ENCODE measurements at places on chromosomes 16 and 17.

DNA sequence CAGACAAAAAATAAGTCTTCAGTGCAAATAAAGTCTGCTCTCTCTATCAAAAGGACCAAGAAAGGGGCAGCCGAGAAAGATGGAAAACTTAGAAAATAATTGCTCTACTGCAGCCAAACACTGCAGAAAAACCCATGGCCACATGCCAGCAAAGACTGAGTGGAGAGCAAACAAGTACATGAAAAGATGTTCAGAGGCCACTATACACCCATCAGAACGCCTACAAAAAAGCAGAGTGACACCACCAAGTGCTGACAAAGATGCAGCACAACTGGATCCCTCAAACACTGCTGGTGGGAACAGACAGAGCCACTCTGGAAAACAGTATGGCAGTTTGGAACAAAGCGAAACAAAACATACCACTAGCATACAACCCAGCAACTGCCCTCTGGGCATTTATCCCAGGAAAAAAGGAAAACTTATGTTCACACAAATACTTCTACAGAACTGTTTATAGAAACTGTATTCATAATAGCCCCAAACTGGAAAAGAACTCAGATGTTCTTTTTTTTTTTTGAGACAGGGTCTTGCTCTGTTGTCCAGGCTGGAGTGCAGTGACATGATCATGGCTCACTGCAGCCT, 36.7 kb downstream of the KIAA0753 start:
- DNase-seq, result no peak

GRCh38 chr16:12508054-12508453, 295.6 kb downstream of the CPPED1 start:
- no peak for DNase-seq

- DNase-seq, result no peak
Measured at GRCh38 chr17:62714016-62714777, 86.7 kb downstream of the MRC2 start.

GRCh38 chr16:54585998-54586340, 299.4 kb upstream of the IRX3 start:
- DNase-seq, result no peak

- no peak for DNase-seq
Measured at GRCh38 chr17:6787081-6787693, 11.2 kb downstream of the FBXO39 start.

All from activated T-helper 9 cell treated with anti-CD3 and anti-CD28 coated beads, Interleukin-2, amount 50 U/mL, for 16 hours (primary cell).